Caki2 (cell line): ENCODE measurements at places on chromosomes 1 and 21.

DNA sequence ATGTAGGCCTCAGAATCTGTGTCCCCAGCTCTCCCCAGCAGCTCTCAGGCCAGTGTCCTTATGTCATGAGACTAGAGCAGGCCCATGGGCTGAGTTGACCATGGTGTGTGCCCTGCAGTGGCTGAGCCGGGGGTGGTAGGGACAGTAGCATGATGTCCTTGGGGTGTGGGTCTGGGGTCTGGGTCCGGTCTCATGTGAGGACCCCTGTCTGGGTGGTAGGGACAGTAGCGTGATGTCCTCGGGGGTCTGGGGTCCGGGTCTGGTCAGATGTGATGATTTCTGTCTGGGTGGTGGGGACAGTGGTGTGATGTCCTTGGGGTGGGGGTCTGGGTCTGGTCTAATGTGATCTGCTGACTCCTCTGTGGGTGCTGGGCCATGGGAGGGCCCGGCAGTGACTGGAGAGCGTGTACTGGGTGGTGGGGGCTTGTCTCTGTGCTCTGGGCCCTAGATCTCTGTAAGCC lies 64.5 kb downstream of the OBSCN start:
- no peak for DNase-seq

DNA sequence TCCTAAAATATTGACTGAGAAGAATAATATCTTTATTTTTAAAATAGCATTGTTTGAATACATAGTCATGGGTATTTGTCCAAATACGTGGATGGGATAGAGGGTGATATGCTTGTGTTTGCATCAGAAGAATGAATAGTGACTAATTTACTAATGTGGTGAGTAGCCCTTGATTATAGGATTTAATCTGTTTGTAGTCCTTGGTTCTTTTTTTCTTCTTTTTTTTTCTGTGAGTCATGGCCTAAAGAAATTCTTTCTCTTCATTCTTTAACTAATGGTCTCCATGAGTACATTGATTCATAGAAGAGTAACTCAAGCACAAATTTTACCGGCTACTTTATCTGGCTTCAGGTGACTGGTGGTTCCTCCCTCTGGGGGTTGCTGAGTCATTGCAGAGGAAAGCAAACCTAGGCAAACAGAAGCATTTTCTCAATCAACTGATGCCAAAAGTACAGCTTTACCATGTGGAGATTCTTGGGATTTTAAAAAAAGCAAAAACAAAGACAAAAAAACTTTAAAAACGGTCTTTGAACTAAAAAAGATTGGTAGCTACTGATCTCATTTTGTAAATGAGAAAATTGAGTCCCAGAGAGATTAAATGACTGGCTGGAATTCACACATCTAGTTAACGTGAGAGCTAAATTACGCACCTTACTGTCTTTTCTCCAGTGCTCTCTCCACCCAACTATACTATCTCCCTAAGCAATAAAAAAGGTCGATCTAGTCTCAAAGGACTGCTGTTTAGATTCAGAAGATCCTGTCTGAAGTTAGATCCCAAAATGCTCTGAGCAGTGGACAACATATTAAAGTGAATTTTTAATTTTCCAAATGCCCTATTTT lies 40.5 kb downstream of the AK5 start:
- peak; percentile 93 for DNase-seq

DNA sequence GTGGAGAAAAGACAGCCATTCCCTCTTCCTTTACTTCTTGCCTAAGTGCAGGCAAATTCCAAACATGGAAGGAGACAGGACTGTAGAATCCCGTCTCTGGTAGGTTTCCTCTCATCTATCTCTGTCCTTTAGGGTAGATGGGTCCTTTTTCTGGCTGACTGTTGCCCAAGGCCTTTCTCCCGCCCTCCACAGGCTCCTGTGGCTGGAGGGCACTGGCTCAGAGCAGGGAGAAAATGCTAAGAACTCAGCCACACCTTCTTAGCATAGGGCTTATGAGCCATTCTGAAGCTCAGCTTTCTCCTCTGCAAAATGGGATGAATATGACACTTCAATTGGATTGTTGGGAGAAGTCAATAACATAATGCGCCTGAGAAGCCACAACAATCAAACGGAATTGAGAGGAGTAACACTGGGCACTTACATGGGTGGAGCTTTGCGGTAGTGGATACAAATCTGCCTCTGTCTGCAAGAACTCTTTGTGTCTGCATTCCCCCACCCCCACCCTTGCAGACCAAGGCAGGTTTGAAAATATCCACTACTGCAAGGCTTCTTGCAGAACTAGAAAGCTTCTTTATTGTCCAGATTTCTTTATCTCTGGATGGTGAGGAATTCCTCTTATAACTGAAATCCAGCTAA lies 94.7 kb downstream of the CSMD2 start:
- no peak for DNase-seq

- DNase-seq: peak; percentile 68
Measured at GRCh38 chr1:205319081-205320018, 2.2 kb downstream of the NUAK2 start.

DNA sequence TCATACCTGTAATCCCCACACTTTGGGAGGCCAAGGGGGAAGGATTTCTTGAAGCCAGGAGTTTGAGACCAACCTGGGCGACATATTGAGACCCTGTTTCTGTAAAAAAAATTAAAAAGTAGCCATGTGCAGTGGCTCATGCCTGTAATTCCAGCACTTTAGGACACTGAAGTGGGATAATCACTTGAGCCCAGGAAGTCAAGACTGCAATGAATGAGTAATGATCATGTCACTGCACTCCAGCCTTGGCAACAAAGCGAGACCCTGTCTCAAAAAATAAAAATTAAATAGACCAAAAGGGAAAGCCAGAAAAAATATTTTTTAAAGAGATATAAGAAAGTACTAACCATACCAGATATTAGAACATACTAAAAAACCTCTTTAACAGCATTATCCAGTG lies 44.7 kb upstream of the LYPLAL1 start:
- DNase-seq: no peak

GRCh38 chr1:27941671-27942540 lies 7.1 kb downstream of the SMPDL3B start:
- DNase-seq: no peak
